Stimulated activated CD8-positive, alpha-beta memory T cell treated with anti-CD3 and anti-CD28 coated beads, Interleukin-7, amount 100 ng/mL, for 4 hours (primary cell): ENCODE measurements at places on chromosomes 13 and 19.

- no peak for DNase-seq
Observed at GRCh38 chr13:53198017-53198416, 169.4 kb downstream of the OLFM4 start.

DNA sequence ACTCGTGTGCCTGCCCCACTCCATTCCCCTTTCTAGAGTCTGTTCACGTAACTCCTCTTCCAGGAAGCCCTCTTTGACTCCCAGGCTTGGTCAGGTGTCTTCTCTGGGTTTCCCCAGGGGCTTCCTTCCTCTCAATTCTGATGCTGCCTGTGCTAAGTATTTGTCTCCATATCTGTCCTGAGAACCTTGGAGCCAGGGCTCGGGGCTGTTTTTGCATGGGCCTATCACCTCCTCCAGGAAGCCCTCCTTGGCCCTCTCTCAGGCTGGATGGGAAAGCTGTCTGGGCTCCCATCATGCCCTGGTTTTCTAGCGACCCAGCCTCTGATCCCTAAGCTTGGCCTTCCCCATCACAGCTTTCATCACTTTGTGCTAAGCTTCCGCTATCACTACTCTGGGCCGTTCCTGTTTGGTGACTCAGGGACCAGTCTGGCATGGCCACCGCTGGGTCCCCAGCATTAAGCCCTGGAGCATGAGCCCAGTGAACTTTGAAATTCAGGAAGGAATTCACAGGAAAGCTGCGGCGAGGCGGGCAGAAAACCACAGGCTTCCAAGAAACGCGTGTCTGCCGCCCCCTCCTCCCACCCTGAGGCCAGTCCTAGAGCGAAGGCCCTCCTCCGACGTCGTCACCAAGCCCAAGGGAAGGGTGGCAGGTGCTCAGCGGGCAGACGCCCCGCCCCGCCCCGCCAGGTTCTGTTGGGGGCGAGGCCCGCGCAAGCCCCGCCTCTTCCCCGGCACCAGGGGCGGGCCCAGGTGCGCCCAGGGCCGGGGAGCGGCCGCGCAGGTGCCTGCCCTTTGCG, 486 bp upstream of the SPINT2 start:
- DNase-seq: peak; percentile 71

- no peak for DNase-seq
Observed at GRCh38 chr13:92463134-92463533, 763.5 kb upstream of the GPC6 start.

DNA sequence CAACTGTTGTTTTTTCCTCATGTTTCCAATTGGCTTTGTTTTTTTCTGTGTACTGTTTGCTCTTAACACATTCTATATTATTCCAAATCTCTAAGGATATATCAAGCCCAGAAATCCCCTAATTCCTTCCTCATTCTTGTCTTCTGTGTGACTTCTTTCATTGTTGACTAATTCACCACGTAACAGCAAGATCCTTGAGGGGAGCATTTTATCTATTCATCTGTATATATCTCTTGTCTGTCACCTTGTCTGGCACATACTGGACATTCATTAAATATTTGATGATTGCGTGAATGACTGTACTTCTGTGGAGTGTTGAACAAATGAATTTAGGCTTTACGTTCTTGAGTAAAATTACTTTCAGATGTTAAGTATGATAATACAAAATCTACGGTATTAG, 44.8 kb upstream of the OLFM4 start:
- DNase-seq: no peak

GRCh38 chr13:114097893-114098688, 34.3 kb downstream of the RASA3 start:
- DNase-seq: no peak

GRCh38 chr19:2820112-2820702, 539 bp downstream of the ZNF554 start:
- no peak for DNase-seq
